ENCODE measurements at places on chromosomes 5 and 9.

DNA sequence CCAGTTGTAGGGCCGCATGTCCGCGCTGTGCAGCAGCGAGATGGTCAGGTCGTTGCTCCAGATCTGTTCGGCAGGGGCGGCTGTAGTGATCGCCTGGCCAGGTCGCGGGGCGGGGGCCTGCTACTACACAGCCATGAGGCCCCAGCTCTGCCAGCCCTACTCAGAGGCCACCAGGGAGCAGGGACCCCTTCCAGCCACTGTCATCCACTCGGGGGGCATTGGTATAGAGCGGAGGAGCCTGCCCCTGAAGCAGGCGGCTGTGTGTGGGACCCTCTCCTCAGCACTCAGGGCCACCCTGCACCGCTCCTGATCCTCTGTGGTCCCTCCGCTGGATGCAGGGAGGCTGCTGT is 1.7 kb downstream of the FBXW5 start:
- DNase-seq = no peak

DNA sequence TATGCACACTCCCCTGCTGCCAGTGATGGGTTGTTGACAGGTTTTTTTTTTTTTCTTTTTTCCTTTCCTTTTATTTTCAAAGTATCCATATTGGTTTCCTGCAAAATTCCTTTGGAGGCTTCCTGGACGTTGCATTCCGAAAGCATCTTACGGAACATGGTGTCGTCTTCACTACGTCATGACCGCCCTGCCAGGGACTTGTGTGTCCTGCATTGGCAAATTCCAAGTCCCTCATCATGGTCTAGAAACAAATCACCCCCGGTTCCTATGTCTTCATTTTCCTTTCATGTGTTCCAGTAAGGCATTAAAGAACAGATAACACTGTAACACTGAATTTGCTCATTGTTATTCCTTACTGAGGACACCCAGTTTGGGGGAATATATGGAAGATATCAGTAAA is 35.0 kb upstream of the ADAMTSL1 start:
- DNase-seq = no peak

GRCh38 chr9:105414947-105415661 is 32.7 kb upstream of the FSD1L start:
- DNase-seq = peak; percentile 68

GRCh38 chr5:158152136-158152535 is 293.2 kb upstream of the CLINT1 start:
- DNase-seq = no peak

- peak; percentile 65 for DNase-seq
These were observed 99.8 kb downstream of the ATPSCKMT start for GRCh38 chr5:10149911-10150310.

GRCh38 chr5:66377747-66378146 is 218.4 kb upstream of the MAST4 start:
- DNase-seq = no peak

DNA sequence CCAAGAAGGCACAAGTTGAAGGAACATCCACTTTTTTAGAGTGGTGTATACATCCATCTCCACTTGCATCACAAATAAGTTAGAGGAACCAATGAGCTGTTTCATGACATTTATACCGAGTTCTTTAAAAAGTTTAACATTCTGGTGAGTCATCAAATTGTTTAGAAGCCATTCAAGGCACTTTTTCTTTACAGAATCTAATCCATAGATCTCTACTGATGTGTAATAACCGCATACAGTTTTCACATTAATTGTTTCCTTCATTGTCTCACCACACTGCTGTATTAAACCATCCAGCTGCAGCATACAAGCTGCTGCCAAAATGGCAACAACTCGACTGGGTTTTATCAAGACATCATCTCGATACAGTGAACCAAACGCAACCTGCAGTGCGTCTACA is 744 bp downstream of the GMCL2 start:
- DNase-seq = no peak

GRCh38 chr5:172443441-172444109 is 10.8 kb downstream of the SH3PXD2B start:
- no peak for DNase-seq

GRCh38 chr9:70586476-70586875 is 172.0 kb upstream of the KLF9 start:
- DNase-seq = no peak

DNA sequence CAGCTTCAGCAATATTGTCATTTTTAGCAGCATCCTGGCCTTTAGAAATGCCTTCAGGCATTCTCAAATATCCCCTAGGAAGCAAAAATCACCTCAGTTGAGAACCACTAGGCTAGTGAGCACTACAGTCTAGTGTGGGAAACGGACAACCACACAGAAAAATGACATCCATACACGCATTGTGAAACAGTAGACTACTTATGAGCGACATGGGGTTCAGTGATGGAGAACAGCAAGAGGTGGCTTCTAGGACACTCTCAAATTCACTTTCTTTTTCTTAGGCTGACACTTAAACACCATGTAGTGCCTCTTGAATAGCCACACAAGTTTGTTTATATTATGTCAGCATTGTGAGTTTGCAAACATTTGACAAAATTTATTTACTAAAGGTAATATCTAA is 203.0 kb downstream of the KDM4C start:
- no peak for DNase-seq

DNA sequence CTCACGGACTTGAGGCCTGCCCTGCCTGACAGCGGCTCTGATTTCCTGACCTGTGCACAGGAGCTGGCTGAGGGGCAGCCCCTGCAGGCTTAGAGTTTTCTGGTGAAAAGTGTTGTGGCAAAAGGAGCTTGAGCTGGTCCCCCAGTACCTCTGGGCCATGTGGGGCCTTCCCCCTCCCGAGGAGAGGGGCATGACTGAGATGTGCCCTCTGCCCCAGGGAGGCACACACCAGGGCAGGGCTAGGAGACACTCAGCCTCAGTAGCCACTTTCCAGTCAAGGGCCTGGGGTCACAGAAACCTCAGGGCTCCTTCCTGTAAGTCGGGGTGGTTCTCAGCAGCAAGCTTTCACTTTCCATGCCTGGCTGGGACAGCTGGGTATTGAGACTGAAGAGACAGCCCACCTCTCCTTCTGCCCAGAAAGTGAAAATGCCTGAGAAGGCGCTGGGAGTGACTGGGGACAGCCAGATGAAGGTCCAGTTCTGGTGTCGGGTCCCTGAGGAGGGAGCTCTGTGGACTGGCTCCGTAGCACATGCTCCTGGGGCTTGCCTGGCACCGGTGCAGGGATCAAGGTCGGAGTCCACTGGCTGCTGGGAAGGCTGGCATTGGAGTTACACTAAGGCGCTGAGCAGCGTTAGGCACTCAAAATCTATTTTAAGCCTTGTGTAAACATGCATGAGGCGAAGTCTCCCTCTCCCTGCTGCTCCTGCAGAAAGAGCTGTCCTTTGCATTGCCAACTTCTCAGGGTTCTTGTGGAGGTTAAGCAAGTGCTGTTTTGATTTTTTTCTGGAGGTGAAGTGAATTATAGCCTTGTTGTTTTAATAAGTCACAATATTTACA is 394.9 kb downstream of the GADD45G start:
- peak; percentile 6 for DNase-seq

DNA sequence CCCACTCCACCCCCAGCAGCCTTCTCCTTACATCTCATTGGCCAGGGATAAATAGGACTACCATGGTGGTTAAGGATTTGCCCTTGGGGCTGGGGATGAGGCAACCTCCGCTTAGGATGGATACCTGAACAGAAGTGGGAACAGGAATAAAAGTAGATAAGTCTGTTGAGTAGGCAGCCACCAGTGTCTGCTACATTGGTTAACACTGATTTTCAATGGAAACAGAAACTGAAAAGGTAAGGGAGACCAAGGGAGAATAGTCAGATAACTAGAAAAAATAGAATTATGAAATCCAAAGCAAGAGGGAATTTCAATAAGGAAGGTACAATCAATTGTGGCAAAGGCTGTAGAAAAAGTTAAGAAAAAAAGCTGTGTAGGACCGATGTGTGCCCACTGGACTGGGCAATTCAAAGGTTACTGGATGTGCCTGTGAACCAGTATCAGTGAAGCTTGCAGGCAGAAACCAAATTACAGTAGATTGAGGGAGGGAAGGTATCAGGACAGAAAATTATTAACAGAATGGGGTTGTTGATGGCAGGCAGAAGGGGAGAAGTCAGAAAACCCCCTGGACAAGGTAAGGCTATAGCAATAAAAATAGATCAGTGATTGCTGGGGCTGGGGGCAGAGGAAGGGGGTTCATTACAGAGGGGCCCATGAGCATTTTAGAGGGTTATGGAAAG is 48.7 kb downstream of the DNAJC21 start:
- no peak for DNase-seq

- no peak for DNase-seq
These were observed 23.8 kb downstream of the CD14 start for GRCh38 chr5:140609126-140609525.

- no peak for DNase-seq
These were observed 27.2 kb downstream of the NDUFAF2 start for GRCh38 chr5:60972231-60972630.

GRCh38 chr9:13915131-13915530 is 398.8 kb downstream of the NFIB start:
- DNase-seq = no peak

DNA sequence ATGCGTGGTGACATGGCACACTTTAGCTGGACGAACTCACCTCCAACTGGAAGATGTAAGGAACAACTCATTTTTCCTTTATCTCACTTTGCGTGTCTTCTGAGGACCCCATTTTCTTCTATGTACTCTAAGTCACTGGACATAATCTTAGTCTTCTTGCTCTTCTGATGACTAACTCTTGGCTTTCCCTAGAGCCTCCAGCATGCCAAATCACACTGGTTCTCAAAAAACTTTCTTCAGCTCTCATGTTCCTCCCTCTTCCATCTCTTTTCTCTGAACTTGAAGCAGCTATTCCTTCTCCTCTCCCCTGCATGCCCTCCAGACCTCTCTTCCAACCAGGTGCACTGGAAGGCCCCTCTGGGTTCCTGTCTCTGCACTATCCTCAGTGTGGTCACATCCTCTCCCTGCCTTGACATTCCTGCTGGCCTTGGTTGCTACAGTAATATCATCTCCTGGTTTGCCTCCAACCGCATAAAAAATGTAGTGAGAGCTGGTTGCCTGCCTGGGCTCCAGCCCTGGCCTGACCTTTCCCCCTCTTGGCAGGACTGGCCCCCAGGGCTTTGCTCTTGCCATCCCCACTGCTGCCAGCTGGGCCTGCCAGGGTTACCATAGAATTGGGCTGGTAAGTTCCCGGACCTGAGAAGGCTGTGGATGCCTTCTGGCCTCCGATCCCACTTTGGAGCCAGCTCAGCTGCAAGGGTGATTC is 44.8 kb upstream of the BNC2 start:
- no peak for DNase-seq

- no peak for DNase-seq
These were observed 8.9 kb upstream of the MYO10 start for GRCh38 chr5:16944816-16945562.

DNA sequence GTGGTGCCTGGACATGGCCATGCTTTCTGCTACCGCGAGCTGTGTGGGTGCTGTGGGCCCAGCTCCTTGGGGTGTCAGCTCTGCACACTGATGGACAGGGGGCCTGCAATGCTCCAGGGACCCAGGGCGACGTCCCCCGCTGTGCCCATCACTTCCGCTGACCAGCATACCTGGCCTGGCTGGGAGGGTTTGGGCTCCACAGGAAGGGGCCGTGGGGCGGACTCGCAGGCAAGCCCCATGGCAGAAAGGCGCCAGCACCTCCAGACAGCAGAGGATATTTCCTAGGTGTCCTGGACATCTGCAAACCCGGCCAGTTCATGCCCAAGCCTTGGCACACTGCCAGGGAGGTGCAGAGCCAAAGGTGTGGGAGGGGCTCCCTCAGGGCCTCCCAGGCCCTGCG is 295.8 kb upstream of the IRX4 start:
- no peak for DNase-seq

DNA sequence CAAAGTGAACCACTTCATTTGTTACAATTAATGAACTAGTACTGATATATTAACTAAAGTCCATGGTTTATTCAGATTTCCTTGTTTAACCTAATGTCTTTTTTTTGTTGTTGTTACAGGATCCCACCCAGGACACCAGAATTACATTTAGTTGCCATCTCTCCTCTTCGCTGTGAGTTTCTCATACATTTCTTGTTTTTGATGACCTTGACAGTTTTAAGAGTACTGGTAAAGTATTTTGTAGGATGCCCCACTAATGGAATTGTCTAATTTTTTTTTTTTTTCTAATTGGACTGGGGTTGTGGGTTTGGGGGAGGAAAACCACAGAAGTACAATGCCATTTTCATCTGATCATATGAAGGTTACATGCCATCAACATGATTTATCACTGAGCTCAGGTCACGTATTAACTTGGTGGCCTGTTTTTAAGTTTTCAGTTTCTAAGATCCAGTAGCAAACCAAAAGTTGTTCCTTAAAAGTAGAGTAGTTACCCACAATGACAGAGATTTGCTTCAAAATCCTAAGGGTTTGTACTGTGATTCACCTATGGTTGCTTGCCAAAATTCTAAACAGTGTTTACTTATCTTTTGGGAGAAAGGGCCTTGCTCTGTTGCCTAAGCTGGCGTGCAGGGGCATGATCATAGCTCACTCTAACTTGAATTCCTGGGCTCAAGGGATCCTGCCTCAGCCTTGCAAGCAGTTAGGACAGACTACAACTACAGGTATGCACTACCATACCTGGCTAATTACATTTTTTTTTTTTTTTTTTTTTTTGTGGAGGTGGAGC is 4.5 kb upstream of the OTULIN start:
- no peak for DNase-seq

- no peak for DNase-seq
These were observed 19.7 kb downstream of the ANP32B start for GRCh38 chr9:98002808-98003207.

GRCh38 chr9:120402741-120403542 is 177.0 kb downstream of the CDK5RAP2 start:
- DNase-seq = peak; percentile 64

- no peak for DNase-seq
These were observed 160.3 kb downstream of the ARSB start for GRCh38 chr5:78824831-78825281.

DNA sequence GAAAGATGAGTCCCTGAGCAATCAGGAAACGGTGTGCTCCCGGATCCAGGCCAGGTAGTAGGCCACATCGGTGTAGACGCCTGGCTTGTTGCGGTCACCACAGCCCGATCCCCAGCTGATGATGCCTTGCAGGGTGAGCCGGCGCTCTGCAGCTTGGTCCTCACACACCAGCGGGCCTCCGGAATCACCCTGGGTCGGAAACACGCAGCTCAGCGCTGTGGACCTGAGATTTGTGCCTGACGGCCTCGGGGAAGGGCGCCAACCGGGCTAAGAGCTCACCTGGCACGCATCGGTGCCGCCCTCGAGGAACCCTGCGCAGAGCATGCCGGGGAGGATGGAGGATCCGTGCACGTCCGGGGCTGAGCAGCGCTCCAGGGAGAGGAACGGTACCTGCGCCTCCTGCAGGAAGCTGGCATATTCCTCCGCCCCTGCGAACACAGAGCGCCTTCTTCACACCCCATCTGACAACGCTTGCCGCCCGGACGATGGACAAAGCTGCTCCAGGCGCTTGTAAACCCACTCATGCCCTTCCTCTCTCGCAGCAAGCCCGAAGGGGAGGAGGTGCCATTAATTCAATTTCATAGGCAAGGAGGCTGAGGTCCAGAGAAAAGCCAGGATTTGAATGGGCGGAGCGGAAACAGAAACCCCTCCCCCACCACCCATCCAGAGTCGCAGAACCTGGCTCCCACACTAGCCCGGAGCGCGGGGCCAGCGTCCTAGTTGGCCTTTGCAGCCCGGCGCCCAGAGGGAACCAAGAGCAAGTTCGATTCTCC is 2.0 kb upstream of the PFN3 start:
- DNase-seq = peak; percentile 89

- DNase-seq = no peak
These were observed 72.9 kb downstream of the ZNF618 start for GRCh38 chr9:113948891-113949570.

- DNase-seq = no peak
These were observed 84.8 kb downstream of the CFAP77 start for GRCh38 chr9:132494857-132495256.
